Osteocyte (in vitro differentiated cells): ENCODE measurements at places on chromosomes 16 and 17. TPM values are rescaled to one million over a fixed set of nuclear protein-coding genes. Genes with fewer than 3 reads are reported as not detected.
A peak's percentile ranks its signal among the peaks of the same experiment; 100 is the strongest.

NPIPA5 gene
- total RNA-seq: 5.7 and 8.0 TPM in 2 replicates

CFAP119 gene
- total RNA-seq: 5.0 and 9.7 TPM in 2 replicates

DNA sequence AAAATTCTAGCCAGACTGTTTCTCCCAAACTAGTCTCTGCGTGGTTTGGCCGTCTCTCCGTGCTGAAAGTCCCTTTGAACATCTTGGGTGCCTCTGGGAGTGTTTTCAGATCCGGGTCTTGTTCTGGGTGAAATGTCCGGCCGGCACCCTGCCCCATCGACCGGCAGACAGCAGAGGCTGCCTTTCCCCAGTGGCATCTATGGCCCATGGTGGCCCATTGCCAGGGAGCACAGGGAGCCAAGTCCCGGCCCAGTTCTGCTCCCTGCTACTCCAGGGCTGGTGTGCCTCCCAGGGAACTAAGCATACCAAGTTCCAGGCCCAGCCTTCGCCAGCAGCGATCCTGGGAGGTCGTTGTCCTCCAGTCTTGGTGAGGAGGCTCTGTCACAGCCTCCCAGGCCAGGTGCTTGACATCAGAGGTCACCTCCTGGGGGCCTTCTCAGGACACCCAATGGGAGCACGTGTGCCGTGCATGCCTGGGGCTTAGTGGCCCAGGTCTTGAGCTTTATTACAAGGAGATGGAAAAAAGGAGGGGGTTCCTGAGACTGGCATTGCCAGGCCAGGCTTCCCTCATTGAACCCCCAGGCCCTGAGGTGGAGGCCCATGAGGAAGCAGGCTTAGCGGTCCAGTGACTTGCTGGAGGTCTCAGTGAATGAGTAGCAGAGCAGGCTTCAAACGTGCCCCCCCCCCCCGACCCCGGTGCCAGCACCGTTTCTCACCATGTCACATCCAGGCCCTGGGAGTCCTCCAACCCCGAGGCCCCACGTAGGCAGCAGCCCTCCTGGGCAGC lies 54.0 kb downstream of the PGS1 start:
- no peak for DNase-seq

DNA sequence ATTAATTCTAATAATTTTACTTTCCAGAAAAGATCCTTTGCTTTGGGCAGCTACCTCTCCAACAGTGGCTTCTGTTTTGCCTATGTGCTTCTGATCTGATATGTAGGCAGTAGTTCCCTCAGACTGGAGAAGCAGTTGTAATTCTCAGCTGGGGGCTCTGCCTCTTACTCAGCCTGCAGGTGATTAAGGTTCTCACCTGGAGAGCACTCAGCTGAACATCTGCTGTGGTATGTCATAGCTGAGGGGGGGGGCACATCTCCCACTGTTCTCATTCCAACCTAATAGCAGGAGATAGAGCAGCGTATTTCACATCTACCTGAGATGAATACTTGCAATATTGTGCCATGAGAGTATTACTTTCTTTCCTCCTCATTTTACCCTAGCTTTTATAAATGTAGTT lies 511.9 kb upstream of the CDH8 start:
- no peak for DNase-seq

GRCh38 chr17:17152385-17152784 lies 53.7 kb downstream of the PLD6 start:
- no peak for DNase-seq

DNA sequence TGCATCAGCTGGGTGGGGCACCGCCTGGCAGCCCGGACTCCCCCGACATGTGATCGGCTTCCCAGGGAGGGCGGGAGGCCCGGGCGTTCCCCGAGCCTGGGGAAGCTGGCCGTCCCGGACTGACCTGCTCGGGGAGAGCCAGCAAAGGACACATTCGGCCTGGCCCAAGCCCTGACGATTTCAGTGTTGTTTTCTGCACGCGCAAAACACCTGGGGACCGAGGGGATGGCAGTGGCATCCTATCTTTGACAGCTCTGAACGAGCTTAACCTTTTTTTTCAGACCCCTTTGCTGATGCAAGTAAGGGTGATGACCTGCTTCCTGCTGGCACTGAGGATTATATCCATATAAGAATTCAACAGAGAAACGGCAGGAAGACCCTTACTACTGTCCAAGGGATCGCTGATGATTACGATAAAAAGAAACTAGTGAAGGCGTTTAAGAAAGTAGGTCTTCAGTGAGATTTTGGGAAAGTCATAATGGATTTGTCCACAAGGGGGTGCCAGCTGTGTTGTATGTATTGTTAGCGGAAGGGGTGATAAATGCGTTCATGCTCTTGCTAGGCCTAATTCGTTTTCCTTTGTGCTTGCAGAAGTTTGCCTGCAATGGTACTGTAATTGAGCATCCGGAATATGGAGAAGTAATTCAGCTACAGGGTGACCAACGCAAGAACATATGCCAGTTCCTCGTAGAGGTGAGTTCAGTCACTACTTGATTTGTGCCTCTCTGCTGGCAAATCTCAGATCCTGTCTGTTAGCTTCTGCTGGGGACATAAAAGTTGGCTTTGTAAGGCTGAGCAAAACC lies 1.0 kb downstream of the EIF1 start:
- DNase-seq: no peak

GRCh38 chr17:19448341-19449268 lies 37.6 kb downstream of the RNF112 start:
- no peak for DNase-seq

- no peak for DNase-seq
Observed at GRCh38 chr17:36661047-36661666, 59.8 kb downstream of the MRM1 start.

- DNase-seq: no peak
Observed at GRCh38 chr17:48735062-48735351, 6.5 kb upstream of the HOXB13 start.

GRCh38 chr16:19265380-19265930 lies 20.1 kb upstream of the CLEC19A start:
- DNase-seq: no peak

- peak; percentile 85 for DNase-seq
Observed at GRCh38 chr17:51119415-51120356, 982 bp downstream of the SPAG9 start.

GRCh38 chr17:35930211-35931065 lies at the start of gene RDM1:
Gene RDM1 (minus strand): TSS chr17:35930773. CDS start chr17:35930727, 46 bp downstream.
- DNase-seq: peak; percentile 88

DNA sequence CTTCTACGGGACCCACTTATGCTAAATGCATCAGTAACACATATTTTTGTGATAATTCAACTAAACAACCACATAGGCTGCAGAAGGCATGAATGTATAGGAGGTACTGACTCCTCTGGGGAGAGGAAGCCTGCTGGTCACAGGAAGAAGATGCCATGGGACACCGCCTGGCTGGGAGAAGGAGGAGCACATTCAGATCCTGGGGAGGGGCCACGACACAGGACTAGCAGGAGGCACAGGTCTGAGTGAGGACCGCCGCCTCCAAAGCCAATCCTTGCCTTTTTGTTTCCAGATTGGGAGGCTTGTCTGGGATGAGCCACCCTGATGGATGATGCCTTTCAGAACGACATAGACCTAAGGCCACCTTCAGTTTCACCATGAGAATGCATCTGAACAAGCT lies 34.6 kb downstream of the MBTPS1 start:
- no peak for DNase-seq

DNA sequence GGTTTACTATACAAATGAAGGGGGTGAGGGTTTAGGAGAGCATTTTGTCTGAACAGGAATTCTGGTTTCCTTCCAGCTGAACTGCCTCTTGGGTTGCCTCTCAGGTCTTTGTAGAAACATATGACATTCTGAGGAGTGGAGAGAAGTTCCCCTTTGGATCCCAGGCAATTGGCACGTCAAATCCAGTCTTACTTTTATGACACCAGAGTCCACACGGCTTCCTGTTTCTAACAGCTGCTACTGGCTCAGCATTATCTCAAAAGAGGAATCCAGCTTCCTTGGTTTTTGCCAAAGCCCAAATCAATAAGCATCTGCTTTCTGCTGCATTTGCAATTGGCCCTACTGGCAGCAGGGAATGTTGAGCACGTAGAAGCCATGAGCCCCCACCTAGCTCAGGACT lies 97.6 kb upstream of the FAM20A start:
- no peak for DNase-seq
